ENCODE measurements at places on chromosomes 5 and 9. TPM values are rescaled to one million over a fixed set of nuclear protein-coding genes. Genes with fewer than 3 reads are reported as not detected.
A peak's percentile ranks its signal among the peaks of the same experiment; 100 is the strongest.

- no peak for DNase-seq
- H3K4me3 ChIP-seq = no peak overlapping the region
- no peaks in the 10 kb centered on the region for H3K4me1 ChIP-seq
- no peak overlapping the region for H3K27ac ChIP-seq
Observed at GRCh38 chr5:80370390-80370789, 37.5 kb upstream of the ZFYVE16 start.

DNA sequence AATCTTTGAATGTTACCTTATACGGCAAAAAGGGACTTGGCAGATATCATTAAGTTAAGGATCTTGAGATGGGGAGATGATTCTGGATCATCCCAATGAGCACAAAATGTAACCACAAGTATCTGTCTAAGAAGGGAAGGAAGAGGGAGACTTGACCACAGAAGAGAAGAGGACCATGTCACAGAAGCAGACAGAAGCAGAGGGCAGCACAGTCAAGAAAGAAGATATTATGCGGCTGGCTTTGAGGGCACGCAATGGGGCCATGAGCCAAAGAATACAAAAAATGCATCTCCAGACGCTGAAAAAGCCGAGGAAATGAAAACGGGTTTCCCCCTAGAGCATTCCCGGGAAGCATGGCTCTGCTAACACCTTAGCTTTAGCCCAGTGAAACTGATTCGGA lies 225.3 kb downstream of the NR2F1-AS1 start:
- H3K36me3 ChIP-seq = no peaks in the 10 kb centered on the region
- H3K27ac ChIP-seq = no peak overlapping the region
- no peak for DNase-seq
- no peaks in the 10 kb centered on the region for H3K27me3 ChIP-seq
- H3K4me1 ChIP-seq = no peaks in the 10 kb centered on the region
- no peak overlapping the region for H3K4me3 ChIP-seq

DNA sequence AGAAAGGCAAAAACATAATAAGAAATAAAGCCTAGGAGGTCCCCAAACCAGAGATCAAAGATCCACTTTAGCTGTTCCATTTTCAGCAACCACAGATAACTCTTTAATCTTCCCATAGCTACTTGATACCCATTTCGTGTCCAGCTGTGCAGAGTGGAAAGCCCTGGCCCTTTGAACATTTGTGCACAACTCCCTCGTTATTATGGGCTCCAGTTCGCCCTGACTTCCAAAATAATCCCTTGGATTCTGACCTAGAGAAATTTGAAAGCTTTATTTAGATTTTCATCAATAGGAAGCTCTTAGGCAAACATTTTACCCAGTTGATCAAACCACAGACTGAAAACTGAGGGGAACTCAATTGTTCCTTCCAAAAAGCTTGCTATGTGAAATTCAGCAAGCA lies 4.8 kb downstream of the MYOT start:
- H3K4me1 ChIP-seq = no peaks in the 10 kb centered on the region
- no peak overlapping the region for H3K27ac ChIP-seq
- no peaks in the 10 kb centered on the region for H3K27me3 ChIP-seq
- H3K4me3 ChIP-seq = no peak overlapping the region
- no peak for DNase-seq

DNA sequence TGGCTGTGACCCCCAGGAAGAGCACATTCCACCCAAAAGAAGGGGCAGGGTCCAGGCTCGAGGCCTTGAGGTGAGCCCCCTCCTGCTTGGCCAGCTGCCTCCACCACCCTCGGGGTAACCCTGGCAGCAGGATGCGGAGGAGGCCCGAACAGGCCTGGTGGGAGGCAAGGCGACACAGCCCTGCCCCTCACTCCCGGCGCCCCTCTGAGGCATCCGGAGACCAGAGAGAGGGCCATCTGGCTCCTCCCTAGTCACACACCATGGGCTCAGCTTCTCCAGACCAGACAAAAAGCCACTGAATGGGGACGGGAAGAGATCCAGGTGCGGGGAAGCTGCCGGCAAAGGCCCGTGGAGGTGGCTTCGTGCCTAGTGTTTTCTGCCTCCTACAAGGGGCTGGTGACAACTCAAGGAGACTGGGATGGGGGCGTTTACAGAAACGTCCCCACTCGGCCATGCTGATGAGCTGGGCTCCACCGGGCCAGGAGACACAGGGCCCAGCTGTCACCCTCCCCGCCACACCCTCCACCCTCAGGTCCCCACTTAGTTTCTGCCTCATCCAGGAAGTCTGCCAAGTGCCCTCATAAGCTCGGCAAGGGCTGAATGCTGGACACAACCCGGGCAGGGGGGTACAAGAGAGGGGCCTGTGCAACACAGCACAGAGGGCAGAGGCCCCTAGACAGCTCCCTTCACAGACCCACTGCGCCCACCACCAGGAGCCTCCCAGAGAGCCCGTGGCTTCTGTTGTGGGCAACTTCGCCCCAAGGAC lies 41.9 kb downstream of the NACC2 start:
- H3K27ac ChIP-seq = peak overlapping the region; percentile 84
- no peaks in the 10 kb centered on the region for H3K27me3 ChIP-seq
- H3K4me1 ChIP-seq = peaks cover 66% of the 10 kb centered on the region
- peak overlapping the region; percentile 52 for H3K4me3 ChIP-seq

- H3K4me3 ChIP-seq = no peak overlapping the region
- H3K36me3 ChIP-seq = peaks cover 100% of the 10 kb centered on the region
- no peaks in the 10 kb centered on the region for H3K4me1 ChIP-seq
- H3K27ac ChIP-seq = no peak overlapping the region
- no peaks in the 10 kb centered on the region for H3K27me3 ChIP-seq
Observed at GRCh38 chr9:128627127-128627715, 29.4 kb downstream of the DYNC2I2 start.

DNA sequence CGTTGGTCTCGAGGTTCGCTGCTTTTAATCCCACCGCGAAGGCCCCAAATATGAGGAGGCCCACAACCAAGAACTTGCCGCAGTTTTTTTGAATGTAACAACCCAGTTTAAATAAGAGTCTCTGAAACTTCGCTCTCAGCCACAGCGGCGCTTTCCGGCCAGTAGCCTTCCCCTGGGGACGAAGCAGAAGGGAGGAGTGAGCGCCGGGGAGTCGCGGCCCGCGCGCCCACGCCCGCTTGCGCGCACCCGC lies 10.4 kb downstream of the PTCH1 start:
- DNase-seq = peak; percentile 79
- H3K27ac ChIP-seq = peak overlapping the region; percentile 94
- peak overlapping the region; percentile 85 for H3K4me3 ChIP-seq
- no peaks in the 10 kb centered on the region for H3K36me3 ChIP-seq
- H3K4me1 ChIP-seq = peaks cover 48% of the 10 kb centered on the region

DNA sequence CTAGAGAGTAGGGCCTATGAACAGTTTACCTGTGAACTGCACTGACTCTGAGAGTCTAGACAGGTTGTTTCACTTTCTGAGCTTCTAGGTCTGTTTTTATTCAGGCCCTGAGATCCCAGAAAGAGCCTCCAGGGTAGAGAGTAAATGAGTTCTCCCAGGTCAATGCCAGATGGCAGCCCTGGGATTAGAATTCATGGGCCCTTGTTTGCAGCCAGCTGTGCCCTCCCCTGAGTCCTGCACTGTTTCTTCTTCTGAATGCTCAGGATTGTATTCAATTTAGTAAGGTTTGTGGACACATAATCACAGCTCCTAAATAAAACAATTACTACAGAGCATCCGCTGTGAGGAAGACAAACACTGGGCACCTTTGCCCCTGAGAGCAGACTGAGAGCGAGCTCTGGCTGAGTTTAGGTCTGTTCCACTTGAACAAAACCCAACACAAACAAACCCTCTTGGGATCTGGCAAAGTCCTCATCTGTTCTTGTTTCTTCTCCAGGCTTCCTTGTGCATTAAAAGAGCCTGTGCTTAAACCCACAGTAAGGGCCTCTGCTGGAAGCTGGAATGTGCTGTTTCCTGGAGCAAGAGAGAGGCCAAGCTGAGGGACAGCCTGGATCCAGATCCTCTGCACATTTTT lies 29.9 kb downstream of the FAM219A start:
- H3K27me3 ChIP-seq = no peaks in the 10 kb centered on the region
- peaks cover 15% of the 10 kb centered on the region for H3K4me1 ChIP-seq
- DNase-seq = no peak
- H3K27ac ChIP-seq = no peak overlapping the region

- H3K27ac ChIP-seq = no peak overlapping the region
- H3K36me3 ChIP-seq = no peaks in the 10 kb centered on the region
- no peaks in the 10 kb centered on the region for H3K27me3 ChIP-seq
- H3K4me3 ChIP-seq = no peak overlapping the region
- no peak for DNase-seq
- H3K4me1 ChIP-seq = no peaks in the 10 kb centered on the region
Observed at GRCh38 chr5:137192293-137192743, 306.8 kb downstream of the SPOCK1 start.

Gene CCL27
- total RNA-seq = not detected

Gene IFNA21
- not detected for total RNA-seq

Gene CRAT
- total RNA-seq = 92.2 TPM

Gene C5
- 13.4 TPM for total RNA-seq

All from stomach (tissue), 19 donors.